ENCODE measurements at places on chromosomes 4 and X.

GRCh38 chrX:12339921-12340320, 201.6 kb downstream of the FRMPD4 start:
- DNase-seq = no peak

DNA sequence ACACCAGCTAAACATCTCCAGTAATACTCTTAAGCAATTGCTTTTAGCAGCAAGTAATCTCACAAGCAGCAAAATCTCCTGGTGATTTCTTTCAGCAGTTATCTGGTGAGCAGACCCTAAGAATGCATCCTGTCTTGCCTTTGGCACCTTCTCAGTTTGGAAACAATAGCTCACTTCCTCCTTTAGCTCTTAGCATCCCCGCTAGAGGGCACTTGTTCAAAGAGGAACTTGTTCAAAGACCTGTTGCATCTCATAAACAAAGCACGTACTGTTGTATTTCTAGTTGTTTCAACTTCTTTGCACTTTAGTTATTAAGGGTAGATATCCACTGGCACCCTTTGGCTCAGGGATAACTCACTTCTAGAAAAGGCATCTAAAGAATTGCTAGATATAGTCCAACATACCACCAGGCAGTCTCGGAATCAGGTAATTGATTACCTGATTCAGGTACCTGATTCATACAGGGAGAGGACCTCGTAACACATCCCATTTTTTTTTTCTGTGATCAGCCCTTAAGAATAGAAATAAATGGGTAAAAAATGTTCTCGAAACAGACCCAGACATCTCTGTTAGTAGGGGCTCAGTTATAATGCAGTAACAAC, 81.9 kb upstream of the QRFPR start:
- DNase-seq = no peak

GRCh38 chr4:95181996-95182306, 366.8 kb downstream of the UNC5C start:
- DNase-seq = no peak

DNA sequence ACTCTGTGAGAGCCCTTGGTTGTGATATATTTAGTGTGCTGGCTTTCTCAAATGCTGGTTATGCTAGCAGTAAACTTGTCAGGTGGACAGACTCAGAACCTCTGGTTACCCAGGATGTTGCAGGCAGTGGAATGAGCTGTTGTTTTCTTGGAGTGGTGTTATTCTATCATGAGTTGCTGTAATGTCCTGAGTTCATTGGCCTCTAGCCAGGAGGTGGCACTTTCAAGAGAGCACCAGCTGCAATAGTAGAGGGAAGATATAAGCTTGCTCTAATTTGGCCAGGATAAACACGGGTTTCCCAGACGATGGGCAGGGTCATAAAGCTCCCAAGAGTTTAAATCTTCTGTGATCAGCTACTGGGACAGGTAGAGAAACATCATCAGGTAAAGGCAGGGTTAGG, 95.0 kb upstream of the UBQLN2 start:
- DNase-seq = no peak

Data from stimulated activated CD8-positive, alpha-beta memory T cell treated with anti-CD3 and anti-CD28 coated beads, Interleukin-4, amount 100 ng/mL, for 1 hour (primary cell).